Naive thymus-derived CD8-positive, alpha-beta T cell (primary cell): ENCODE measurements at places on chromosomes 2 and 18. TPM values are rescaled to one million over a fixed set of nuclear protein-coding genes. Genes with fewer than 3 reads are reported as not detected.

Gene WDR35
- 1.7 TPM for polyA plus RNA-seq

Gene ZC3H8
- 10.6 TPM for polyA plus RNA-seq

Gene CYP20A1
- 22.7 TPM for polyA plus RNA-seq

Gene MTERF4
- 57.8 TPM for polyA plus RNA-seq

Gene GAREM1
- polyA plus RNA-seq: 2.3 TPM

Gene CHRNA1
- polyA plus RNA-seq: not detected

Gene PRSS56
- polyA plus RNA-seq: not detected

Gene SLC9A4
- not detected for polyA plus RNA-seq
